Spinal cord (tissue), 10 donors: ENCODE measurements at places on chromosomes 12 and 14. TPM values are rescaled to one million over a fixed set of nuclear protein-coding genes. Genes with fewer than 3 reads are reported as not detected.

Gene CNTN1
- 745 TPM for total RNA-seq

Gene TAS2R14
- total RNA-seq, result 13.3 TPM

Gene FAM90A1
- total RNA-seq, result not detected

Gene RD3L
- total RNA-seq, result not detected

Gene MYF6
- total RNA-seq, result 1.1 TPM

Gene DNAJC22
- 2.3 TPM for total RNA-seq

Gene DDX54
- total RNA-seq, result 19.8 TPM

Gene TAS2R13
- 2.5 TPM for total RNA-seq

Gene NELL2
- total RNA-seq, result 241 TPM

Gene KRT78
- total RNA-seq, result 0.11 TPM

Gene NTS
- 5.2 TPM for total RNA-seq

Gene NANOG
- total RNA-seq, result 0.17 TPM

Gene LALBA
- total RNA-seq, result not detected

Gene KRT81
- not detected for total RNA-seq

Gene KIF5A
- 34.8 TPM for total RNA-seq

Gene PAPOLA
- total RNA-seq, result 126 TPM

Gene PMCH
- total RNA-seq, result not detected

Gene P3H3
- 28.7 TPM for total RNA-seq
